ENCODE measurements at places on chromosomes 6 and 20.

- DNase-seq: peak; percentile 15
Observed at GRCh38 chr6:81531869-81532561, 220.5 kb downstream of the TENT5A start.

GRCh38 chr20:24359321-24360027, 110.0 kb upstream of the SYNDIG1 start:
- no peak for DNase-seq

GRCh38 chr20:18057994-18058349, 256 bp upstream of the OVOL2 start:
- DNase-seq: no peak

DNA sequence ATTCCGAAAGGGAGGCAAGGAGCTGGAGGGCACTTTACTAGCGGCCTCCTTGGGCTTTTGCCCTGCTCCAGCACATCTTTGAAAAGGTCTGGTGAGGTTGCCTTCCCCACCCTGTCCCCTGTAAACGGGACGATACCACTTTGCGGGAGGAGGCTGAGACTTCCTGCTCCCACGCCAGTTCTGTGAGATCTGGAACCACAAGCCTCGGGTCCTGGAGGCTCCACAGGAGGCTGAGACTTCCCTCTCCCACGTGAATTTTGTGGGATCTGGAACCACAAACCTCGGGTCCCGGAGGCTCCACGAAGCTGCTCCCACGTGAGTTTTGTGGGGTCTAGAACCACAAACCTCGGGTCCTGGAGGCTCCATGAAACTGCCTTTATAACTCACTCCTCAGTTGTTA, 209.3 kb downstream of the DLL1 start:
- no peak for DNase-seq

DNA sequence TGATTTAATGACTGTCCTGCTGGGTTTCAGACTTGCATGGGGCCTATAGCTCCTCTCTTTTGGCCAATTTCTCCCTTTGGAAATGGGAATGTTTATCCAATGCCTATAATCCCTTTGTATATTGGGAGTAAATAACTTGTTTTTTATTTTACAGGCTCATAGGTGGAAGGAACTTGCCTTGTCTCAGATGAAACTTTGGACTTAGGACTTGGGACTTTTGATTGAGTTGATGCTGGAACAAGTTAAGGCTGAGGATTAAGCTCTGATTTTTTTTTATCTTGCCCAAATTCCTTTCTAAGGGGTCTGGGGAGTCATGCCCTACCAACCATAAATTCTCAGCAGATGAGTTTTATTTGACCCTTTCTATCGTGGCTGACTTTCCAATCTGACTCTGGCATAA, 23.5 kb downstream of the WDR27 start:
- DNase-seq: no peak

DNA sequence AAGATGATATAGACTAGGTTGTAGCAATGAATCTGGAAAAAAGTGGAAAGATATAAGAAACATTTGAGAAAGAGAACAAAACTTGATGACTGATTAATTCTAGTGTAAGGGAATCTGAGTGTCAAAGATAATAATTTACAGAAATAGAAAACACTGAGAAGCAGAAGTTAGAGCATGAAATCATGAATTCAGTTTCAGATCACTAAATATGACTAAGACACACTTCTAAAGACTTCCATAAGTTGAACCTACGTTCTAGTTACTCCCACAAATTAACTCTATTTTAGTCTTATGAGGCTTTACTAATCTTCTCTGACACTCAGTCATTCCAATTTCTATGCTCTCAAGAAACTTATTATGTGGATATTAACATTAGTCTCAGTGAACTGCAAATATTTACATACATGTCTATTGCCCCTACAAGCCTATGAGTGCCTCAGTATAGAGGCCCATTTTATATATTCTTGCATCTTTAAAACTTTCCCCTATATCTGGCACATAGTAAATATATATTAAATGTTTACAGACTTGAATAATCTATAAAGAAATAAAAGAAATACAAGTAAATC, 30.4 kb downstream of the IBTK start:
- DNase-seq: no peak

All from iris pigment epithelial cell (primary cell).